ENCODE measurements at places on chromosomes 1 and 21.
A peak's percentile ranks its signal among the peaks of the same experiment; 100 is the strongest.

- no peak for DNase-seq
Measured at GRCh38 chr1:167502192-167502551, 16.2 kb downstream of the CD247 start.

DNA sequence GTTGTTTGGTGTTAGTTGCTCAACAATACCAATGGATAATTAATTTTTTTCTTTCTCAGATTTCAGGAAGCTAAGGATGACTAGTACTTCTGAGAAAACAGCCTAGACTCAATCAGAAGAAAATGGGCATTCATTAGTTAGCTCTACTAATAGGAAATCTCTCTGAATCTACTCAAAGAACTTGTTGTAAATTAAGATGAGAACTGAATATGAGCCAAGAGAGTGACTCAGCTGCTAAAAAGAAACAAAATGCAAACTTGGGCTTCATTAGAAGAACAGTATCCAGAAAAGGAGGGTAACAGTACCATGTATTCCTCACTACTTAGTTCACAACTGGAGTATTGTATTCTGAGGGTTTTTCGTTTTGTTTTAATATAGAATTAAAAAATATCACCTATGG lies 12.5 kb downstream of the FOXJ3 start:
- DNase-seq = no peak

DNA sequence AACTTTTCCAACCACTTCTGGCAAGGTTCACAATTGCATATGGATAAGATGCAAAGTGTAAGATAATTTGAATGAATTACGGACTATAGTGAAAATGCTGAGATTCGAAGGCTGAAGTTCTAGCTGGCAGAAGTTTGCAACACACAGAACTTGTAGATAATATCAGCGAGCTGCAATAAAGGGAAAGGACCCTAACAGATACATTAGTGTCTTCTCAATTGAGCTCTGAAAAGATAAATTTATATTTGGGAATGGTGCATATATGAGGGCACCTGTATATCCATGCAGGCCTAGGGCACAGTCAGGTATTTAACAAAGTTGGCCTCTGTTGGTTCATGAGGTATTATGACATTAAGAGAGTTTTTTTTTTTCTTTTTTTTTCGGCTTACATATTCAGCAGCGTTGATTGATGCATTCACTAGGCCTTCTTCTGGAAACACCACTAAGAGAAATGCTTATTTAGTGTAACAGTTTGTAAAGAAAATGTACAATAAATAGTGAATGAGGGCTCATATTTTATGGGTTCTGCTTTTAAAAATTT lies 2.2 kb downstream of the NFIA start:
- no peak for DNase-seq

DNA sequence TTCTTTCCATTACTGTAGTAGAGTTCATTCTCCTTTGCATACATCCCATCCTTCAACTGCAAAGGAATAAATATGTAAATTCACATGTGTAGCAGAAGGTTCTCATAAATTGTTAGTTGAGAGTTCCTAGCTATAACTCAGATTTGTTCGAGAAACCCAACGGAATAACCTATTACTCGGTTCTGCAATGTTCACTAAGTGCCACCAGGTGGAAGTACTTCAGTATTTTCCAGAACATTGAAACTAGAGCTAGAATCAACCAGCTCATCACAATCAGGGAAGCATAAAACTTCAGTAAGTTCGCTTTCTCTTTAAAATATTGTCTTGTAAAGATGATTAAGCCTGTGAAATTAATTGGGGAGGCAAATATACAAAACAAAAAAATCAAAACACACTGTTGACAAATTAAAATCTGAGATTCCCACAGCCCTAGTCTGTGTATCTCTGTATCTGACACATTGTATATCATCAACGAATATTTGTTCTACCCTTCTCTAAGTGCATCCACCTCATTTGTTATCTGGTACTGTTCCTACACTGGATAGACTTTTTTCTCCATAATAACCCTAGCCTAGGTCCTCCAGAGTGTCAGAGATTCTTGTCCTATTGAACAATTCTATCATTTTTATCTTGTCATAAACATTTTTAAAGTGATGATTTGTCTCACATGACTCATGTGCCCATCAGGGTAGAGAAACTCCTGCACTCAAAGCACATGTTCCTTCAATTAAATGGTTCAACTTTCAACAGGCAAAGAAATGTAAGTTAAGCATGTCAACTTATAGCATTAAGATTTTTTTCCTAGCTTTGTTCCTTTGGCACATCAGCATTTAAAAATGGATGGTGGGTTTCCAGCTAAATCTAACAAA lies 31.9 kb downstream of the MROH9 start:
- no peak for DNase-seq

- DNase-seq = no peak
Measured at GRCh38 chr1:162421258-162422164, 9.6 kb upstream of the SH2D1B start.

GRCh38 chr1:161404051-161404597 lies 36.4 kb upstream of the CFAP126 start:
- DNase-seq = no peak

GRCh38 chr1:25193229-25193628 lies 39.1 kb downstream of the SYF2 start:
- no peak for DNase-seq

GRCh38 chr21:32765058-32765457 lies 6.5 kb downstream of the PAXBP1 start:
- DNase-seq = no peak

DNA sequence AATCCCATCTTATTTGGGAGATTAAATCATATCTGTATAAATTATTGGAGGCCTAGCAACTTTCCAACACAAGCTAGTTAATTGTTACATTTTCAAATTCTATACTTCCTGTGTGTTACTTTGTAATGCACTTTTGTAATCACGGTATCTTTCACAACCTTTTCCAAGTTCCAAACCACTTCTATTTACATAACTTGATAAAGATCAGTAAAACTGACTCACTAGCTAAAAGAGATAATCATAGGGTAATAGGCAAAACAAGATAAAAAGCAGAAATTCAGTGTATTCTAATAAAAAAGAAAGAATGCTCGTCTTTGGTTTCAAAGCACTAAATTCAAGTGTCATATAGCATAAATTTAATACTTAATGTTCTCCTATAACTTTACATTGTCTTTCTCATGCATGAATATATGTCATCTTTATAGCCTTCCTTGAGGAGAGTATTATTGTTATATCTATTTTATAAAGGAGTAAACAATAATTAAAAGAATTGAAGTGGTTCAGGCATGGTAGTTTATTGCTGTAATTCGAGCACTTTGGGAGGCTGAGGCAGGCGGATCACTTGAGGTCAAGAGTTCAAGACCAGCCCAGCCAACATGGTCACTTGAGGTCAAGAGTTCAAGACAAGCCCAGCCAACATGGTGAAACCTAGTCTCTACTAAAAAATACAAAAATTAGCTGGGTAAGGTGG lies 66.4 kb downstream of the RGS13 start:
- no peak for DNase-seq

DNA sequence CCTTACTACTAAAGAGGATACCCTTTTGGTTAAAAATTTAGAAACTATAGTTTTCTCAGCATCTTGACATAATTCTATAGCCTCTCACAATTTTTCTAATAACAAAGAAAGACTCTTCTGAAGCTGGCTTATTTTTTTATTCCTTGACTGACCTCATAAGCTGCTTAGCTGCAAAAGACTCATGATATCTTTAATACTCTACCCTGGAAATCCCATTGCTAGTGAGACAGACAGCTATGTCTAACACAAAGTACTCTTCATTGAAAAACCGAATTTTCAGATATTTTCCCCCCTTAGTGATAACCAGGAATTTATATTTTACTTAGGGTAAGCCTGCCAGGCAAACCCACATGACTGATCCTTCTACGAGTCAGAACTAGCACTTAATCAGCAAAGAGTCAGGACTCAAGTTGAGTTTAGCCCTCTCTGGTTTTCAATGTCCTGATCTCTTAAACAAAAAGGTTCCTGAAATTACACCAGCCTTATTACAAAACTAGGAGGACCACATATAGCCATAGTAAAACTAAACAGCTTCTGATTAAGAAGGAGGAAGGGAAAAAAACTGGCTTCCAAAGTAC lies 56.9 kb downstream of the ENAH start:
- DNase-seq = no peak

GRCh38 chr1:109379907-109380306 lies 17.8 kb downstream of the SORT1 start:
- no peak for DNase-seq

DNA sequence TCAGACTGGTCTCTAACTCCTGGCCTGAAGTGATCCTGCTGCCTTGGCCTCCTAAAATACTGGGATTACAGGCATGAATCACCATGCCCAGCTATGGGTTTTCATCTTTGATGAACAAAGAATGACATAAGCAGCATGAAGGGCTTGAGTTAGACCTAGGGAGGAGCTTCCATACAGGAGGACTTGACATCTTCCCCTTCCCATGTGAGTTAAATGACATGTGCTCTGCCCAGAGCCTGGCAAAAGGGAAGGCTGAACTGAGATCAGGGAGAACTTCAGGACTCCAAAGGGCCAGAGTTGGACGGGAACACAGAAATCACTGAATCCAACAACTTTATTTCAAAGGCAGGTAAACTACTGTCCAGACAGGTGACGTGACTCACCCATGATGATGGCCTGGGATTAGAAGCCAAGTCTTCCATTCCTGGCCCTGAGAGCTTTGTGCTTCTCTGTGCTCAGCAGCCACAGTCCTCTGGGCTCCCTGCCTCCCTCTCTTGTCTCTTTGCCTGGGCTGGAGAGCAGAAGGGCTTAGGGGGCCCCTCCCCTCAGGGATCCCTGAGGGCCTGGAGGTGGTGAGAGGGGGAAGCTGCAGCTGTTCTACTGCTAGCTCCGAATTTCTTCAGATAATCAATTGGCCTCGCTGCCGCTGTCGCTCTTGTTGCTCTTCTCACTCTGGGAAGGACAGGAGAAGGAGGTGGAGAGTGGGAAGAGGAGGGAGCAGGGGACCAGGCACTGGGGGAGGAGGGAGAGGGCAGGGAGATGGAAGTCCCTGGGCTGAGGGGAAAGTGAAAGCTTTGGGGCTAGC lies 7.6 kb downstream of the NHLH1 start:
- DNase-seq = no peak

GRCh38 chr1:220421508-220421907 lies 106.4 kb upstream of the MARK1 start:
- no peak for DNase-seq

- no peak for DNase-seq
Measured at GRCh38 chr1:42044346-42044745, 108.9 kb upstream of the GUCA2B start.

DNA sequence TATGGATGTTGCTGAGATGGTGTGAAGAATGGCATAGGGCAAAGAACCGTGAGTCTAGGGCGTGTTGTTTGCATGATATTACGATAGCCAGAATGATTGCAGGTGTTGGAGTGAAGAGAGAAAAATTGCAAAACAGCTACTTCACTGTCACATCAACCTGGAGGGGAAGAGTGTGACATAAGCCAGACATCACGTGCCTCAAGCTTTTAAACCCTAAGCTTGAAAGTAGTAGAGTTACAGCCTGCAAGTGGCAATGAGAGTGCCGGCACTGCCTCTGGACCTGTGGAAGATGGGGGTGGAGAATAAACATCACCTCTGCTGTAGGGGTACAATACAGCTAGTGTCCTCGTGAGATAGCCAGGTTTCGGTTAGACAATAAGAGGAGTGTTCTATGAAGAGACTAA lies 11.1 kb downstream of the EEIG2 start:
- DNase-seq = no peak

DNA sequence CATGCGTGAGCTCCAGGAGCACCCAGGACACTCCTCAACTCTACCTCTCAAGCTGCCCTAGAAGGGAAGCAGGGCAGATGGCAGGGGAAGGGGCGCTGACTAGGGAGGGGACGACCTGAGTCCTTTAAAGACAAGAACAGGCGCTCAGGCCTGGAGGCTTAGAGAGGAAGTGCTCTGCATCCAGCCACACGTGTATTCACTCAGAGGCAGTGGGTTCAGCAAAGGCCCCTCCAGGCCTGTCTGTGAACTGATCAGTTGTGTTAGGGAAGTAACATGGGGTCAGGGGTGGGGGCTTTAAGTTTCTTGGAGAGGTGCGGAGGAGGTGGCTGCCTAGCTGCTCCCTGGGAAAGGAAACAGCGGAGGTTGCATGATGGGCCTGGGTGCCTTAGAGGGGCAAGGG lies 37.1 kb upstream of the ARF1 start:
- DNase-seq = no peak

GRCh38 chr21:33688353-33688752 lies 46.1 kb downstream of the ITSN1 start:
- DNase-seq = no peak

- DNase-seq = peak; percentile 2
Measured at GRCh38 chr21:36703123-36703522, 4.2 kb downstream of the SIM2 start.

DNA sequence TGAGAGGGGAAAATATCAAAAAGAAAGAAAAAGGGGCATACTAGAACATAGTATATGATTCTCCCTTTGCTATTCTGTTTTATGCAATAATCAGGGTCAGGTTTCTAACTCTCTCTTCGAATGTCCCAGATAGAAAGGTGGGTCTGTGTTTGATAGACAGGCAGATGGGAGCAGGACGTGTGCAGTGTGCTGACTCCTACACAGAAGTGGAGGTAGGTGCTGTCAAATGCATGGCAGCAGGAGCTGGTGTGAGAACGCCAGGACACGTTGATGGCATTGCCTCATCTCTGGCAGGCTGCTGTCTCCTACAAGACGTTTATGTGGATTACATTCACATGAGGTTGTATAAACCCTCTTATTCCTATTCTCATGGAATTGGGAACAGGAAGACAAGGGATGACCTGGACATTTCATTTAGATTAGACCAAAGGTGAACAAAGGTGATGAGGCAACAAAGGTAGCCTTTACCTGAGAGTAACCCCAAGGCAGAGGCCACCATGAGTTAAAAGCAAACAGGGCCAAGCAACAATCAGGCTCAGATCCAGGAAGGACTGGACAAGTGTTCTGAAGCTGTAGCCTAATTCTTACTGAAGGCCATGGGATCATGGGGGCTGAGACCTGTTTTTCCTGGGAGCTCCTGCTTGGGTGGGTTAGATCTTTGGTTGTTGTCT lies 37.8 kb downstream of the KCNK1 start:
- no peak for DNase-seq

DNA sequence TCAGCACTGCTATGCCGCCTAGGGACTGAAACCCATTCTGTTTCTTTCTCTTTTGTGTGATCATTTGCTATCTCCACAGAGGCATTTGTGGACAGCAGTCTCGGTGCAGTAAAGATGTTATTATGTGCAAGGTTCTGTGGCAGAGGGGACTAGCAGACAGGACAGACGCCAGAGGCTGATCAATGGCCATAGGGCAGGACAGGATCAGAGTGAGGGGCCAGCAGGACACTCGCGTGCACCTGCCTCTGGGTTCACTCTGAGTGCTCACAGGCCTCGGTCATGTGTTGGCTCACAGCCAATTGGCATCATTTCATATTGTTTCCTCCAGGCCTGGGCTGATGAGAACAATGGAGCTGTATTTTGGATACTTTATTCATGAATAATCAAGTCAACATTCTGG lies 212.6 kb downstream of the TGFB2 start:
- DNase-seq = no peak

DNA sequence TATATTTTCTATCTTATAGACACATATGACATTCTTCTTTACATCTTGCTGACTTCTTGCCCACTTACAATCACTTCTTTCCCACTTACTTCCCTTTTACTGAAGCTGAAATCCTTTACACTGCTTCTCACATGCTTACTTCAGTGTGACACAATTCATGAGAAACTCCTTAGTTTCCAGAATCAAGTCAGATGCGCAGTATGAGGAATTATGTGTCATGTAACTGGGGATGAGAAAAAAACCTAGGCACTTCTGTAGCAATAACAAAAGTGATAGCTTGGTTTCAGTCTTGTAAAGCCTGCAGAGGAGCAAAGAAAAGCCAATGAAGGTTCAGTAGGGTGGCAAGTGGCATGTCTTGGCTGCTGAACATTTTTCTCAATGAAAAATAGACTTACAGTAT lies 566.2 kb upstream of the RGS18 start:
- DNase-seq = no peak

GRCh38 chr1:10958614-10959013 lies 53.8 kb upstream of the TARDBP start:
- no peak for DNase-seq
